ENCODE measurements at places on chromosomes 4 and X. TPM values are rescaled to one million over a fixed set of nuclear protein-coding genes. Genes with fewer than 3 reads are reported as not detected.

The SERTM2 gene
- total RNA-seq: not detected

The DCAF12L2 gene
- not detected for total RNA-seq

The OPRPN gene
- total RNA-seq: not detected

The PABPC1L2B gene
- not detected for total RNA-seq

The PNMA6A gene
- total RNA-seq: not detected

The SPANXA1 gene
- total RNA-seq: not detected

The CHRDL1 gene
- 7.7 TPM for total RNA-seq

The LNX1 gene
- 6.4 TPM for total RNA-seq

The LPAR4 gene
- total RNA-seq: not detected

The ADGRL3 gene
- 2.7 TPM for total RNA-seq

The TMEM192 gene
- total RNA-seq: 12.9 TPM

The S100G gene
- not detected for total RNA-seq

The ERCC6L gene
- total RNA-seq: 0.20 TPM

The MAGEA2B gene
- not detected for total RNA-seq

The KIT gene
- total RNA-seq: 2.6 TPM

The GAGE12F gene
- not detected for total RNA-seq

The AFM gene
- not detected for total RNA-seq

The NHSL2 gene
- total RNA-seq: 1.8 TPM

The ARSD gene
- 13.2 TPM for total RNA-seq

The IL13RA2 gene
- 16.6 TPM for total RNA-seq

The PDZD4 gene
- total RNA-seq: 0.69 TPM

The BEX2 gene
- not detected for total RNA-seq

The G6PD gene
- 298 TPM for total RNA-seq

The PPM1K gene
- 16.2 TPM for total RNA-seq

The CXorf66 gene
- not detected for total RNA-seq

The ZBTB33 gene
- 9.5 TPM for total RNA-seq

The GLRA3 gene
- total RNA-seq: not detected

The MCF2 gene
- total RNA-seq: not detected

The EREG gene
- total RNA-seq: 0.54 TPM

The SHROOM2 gene
- 0.49 TPM for total RNA-seq

The FGF5 gene
- total RNA-seq: 0.10 TPM

The FAM9C gene
- not detected for total RNA-seq

The NLRP2B gene
- total RNA-seq: not detected

The HTT gene
- total RNA-seq: 20.0 TPM

The MAGEC2 gene
- not detected for total RNA-seq

The MPP1 gene
- total RNA-seq: 23.8 TPM

The KLKB1 gene
- total RNA-seq: 0.31 TPM

The MAGIX gene
- total RNA-seq: 0.19 TPM

The HMX1 gene
- total RNA-seq: not detected

The FATE1 gene
- 0.75 TPM for total RNA-seq

The GATA1 gene
- total RNA-seq: not detected
